Omental fat pad (tissue), 4 donors: ENCODE measurements at places on chromosomes 5 and 9.

DNA sequence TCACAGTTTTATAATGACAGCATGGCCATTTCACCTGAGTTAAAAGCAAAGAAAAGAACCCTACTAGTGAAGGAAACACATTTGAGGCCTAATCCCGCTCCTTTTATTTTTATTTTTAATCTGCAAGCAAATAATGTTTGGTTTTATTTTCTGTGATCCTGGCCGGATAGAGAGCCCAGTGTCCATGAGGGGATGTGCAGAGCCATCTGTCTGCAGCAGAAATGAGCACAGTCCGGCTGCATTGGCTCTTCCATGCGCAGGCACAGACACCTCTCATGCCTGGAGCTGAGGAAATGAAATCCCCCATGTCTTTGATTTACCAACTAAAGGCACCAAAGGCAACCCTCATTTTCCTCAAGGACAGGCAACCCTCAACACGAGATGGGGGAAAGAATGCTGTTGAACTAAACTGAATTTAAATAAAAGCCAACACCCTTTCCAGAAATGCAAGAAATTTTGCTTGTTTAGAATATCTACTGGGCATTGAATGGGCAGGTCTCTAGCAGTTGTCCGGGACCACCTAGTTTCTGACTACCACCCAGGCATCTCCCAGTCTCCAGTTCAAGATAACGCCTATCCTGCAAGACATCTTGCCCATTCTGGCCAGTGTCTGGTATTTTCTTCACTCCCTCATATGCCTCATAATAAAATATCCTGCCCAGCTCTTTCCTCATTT, 47.9 kb upstream of the SEMA6A start:
- DNase-seq: no peak

DNA sequence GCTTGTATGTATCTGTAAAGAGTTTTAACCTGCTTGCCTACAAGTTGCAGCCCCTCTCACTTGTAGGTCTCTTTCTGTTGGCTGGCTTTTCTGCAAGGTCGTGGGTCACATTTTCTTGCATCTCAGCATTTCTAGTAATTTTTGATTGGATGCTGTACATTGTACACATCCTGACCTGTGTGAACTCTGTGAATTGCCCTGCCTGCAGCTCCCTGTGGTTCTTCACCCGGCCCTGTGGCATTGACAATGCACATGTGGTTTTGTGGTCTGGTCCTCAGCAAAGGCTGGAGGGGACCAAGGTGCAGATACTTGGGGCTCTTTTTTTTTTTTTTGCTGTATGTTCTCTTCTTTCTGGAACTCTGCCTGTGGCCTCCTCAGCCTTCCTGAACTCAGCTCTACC, 53.6 kb downstream of the WNK2 start:
- DNase-seq: no peak

GRCh38 chr5:155686131-155686530, 640.8 kb upstream of the SGCD start:
- DNase-seq: no peak

DNA sequence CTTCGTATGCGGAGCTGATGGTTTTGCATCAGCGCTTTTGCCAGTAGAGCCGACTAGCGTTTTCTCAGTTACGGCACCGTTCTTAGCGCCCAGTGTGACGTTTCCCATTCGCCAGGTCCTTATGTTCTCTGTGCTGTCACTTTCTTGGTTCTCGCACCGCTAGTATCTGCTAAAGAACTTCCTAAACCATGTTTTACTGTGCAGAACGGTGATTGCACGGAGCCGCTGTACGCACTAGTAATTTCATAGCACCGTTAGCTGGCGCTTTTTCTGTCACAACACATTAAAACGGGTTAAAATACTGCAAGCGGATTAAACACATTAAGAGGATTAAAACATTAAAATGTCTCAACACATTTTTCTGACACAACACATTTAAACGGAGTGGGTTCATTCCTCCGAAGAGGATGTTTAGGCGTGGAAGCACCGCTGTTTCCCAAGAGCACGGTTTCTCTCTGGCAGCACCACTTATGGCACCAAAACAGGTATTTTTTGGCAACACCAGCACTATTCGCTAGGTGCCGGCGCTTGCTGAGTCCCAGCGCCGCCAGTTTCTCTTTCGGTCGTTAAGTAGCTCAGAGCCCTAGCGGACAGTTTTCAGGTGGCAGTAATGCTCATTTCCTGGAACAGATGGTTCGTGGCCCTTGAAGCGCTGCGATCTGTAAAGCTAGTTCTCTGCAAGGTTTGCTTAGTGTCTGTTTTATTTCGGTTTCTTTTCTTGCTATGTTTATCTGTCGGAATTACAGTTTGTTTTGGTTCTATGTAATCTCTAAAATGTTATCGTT, 20.3 kb downstream of the ANXA2R start:
- no peak for DNase-seq

- no peak for DNase-seq
Measured at GRCh38 chr5:144187699-144188294, 17.1 kb downstream of the KCTD16 start.

- no peak for DNase-seq
Measured at GRCh38 chr5:176185133-176185733, 53.0 kb upstream of the SIMC1 start.

GRCh38 chr9:69574057-69574456, 98.1 kb downstream of the APBA1 start:
- DNase-seq: no peak

DNA sequence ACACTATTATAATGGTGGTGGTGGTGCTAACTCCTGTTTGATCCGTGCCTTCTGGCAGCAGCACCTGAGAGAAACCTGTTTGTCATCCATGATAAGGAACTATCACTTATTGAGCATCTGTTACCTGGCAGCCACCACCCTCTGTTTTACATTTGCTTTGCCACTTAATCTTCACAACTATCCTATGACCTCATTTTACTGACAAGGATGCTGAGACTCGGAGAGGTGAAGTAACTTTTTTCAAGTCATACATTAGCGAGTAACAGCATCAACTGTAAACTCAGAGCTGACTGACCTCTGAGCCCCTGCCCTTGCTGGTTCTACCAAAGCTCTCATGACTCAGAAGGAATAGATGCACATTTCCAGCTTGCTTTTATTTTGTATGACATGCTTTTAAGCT, 81.1 kb downstream of the EGFLAM start:
- DNase-seq: no peak

GRCh38 chr5:96344678-96345577, 88.1 kb downstream of the PCSK1 start:
- no peak for DNase-seq

GRCh38 chr5:56048124-56048523, 53.4 kb upstream of the IL6ST start:
- no peak for DNase-seq

- no peak for DNase-seq
Measured at GRCh38 chr9:2085716-2086115, 70.6 kb downstream of the SMARCA2 start.

DNA sequence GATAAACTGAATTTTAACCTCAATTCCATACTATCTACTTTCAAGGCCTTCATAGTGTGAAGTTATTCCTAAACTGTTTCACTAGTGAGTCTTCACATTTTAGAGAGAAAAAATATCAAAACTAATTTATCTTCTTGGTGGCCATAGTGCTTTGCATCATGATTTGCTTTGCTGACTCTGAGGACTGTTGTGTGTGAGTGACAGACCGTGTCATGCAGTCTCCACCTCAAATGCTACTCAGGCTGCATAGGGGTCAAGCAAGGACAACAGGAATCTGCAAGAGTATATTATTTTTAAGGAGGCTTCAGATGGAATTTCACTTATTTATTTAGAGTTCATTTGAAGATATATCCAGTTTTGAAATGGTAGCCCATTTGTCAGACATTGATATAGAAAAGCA, 34.5 kb downstream of the MACIR start:
- DNase-seq: no peak

GRCh38 chr5:107359916-107360234, 310.9 kb downstream of the EFNA5 start:
- no peak for DNase-seq

GRCh38 chr9:94812343-94812742, 85.8 kb downstream of the AOPEP start:
- DNase-seq: no peak
